ENCODE measurements at places on chromosomes 1 and 21.

DNA sequence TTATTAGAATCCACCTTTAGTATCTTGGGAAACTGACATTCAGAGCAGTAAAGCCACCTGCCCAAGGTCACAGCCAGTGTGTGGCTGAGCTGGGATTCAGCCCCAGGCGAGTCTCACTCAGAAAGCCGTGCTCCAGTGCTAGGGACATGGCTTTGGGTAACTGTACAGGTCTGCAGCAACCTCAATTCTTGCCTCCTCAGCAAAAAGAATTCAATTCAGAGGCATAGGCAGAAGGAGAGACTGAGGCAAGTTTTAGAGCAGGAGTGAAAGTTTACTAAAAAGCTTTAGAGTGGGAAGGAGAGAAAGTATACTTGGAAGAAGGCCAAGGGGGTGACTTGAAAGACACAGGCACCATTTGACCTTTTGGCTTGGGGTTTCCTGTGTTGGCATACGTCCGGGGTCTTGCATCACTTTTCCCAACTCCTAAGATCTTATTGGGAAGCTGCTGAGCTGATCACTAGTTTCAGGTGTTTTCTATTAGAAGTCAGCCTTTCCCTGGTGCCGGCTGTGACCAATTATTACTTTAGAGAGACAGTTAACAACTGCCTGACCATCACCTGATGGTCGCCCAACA is 529.3 kb downstream of the MATN1 start:
- DNase-seq: no peak

GRCh38 chr1:163069142-163069541 is at the start of gene RGS4:
RGS4 (plus strand) TSS chr1:163069361; CDS start chr1:163069485, 124 bp downstream.
- DNase-seq: no peak

DNA sequence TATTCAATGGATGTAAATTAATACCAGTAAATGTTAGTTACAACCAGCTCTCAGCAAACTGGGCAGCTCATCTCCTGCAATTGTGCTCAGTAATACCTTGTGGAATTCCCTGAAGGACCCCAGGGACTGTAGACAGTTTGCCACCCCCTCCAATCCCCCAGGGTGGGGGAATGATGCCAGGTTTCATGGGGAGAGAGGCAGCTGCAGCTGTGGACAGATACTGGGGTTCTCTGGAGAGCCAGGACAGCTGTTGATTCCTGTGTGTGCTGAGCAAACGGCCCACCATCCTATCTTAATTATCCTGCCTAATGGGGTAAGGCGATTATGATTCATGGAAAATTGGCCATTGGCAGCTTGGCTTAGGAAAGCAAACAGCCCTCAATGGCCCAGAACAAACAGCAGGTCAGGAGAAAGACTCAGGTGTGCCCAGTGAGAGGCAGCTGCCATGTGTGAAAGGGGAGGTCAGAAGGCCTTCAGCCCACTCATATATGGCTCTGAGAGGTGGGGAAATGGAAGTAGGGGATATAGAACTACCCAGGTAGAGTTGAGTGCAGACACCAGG is 148.9 kb upstream of the CTTNBP2NL start:
- no peak for DNase-seq

DNA sequence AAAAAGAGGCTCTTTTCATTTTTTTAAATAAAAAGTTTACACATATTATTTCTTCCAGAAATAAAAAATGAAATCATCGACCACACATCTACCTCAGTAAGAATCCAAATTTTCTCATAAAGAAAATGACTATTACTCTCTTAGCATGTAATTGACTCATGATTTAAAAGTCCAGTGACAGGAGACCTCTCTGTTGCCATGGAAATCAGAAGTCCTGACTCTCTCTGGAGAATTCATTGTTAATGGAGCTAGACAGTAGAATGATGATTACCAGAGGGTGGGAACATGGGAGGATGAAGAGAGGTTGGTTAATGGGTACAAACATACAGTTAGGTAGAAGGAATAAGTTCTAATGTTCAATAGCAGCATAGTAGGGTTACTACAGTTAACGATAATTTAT is 5.0 kb upstream of the CLCA4 start:
- no peak for DNase-seq

- DNase-seq: no peak
Measured at GRCh38 chr1:95309031-95309471, 75.0 kb downstream of the RWDD3 start.

DNA sequence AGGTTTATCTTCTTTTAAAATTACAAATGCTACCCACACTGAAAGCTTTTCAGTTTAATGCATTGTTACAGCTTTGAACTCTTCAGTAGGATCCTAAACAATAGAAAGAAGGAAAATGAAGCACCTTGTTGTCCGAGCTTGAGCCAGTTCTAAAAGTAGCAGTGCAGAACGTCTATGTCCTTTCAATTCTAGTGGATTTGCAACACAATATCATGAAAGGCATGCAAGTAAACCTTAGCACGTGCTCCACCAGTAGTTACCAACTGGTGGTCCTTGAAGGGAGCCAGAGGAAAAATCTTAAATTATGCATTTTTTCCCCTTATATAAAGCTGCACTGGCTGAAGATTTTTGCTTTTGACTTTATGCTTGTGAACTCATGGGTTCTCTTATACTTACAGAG is 208.2 kb downstream of the NFIA start:
- no peak for DNase-seq

- DNase-seq: no peak
Measured at GRCh38 chr1:58084266-58084665, 462.3 kb downstream of the OMA1 start.

- DNase-seq: no peak
Measured at GRCh38 chr1:81174052-81174451, 626.7 kb upstream of the ADGRL2 start.

Data from hypothalamus (tissue), 51 donors.